BJ (cell line): ENCODE measurements at places on chromosomes 6 and 20.

- no peak for DNase-seq
Observed at GRCh38 chr6:11450037-11450436, 87.5 kb upstream of the TMEM170B start.

DNA sequence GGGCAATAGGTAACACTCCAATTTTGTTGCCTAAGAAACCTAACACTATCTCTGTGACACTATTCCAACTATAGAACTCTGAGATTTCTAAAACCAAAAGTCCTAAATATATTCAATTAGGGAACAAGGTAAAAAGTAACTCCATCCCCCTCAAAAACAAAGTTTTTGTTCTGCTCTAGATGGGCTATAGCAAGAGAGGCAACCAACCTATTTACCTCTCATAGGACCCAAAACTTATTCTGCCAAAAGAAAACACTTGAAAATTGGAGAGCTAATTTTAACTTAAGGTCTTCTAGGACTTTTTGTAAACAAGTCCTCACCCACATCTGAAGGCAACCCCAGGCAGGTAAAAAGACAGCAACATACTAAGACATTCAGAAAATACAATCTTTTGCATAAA lies 7.7 kb downstream of the RBM39 start:
- no peak for DNase-seq

- no peak for DNase-seq
Observed at GRCh38 chr6:46706464-46706863, 18.8 kb downstream of the TDRD6 start.

- DNase-seq = peak; percentile 88
Observed at GRCh38 chr6:111483736-111484632, 966 bp upstream of the REV3L start.

DNA sequence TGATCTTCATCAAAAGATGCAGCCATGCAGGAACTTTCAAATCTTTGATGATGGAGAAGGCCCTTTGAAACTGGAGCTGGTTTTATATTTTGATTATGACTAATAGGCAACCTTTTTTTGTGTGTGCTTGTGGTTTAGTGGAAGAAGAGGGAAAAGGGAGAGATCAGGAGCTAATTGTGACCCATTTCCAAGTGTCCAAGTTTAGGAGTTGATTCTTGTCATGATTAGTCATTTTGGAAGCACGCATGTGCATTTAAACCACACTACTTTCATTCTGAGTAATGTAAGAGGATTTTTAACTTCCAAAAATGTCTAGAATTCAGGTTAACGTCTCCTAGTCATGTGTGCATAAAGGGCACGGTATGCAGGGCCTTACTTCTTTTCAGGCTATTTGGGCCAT lies 3.5 kb downstream of the FOXO3 start:
- peak; percentile 96 for DNase-seq
